Esophagus squamous epithelium (tissue), 5 donors: ENCODE measurements at places on chromosomes 2 and 18.

DNA sequence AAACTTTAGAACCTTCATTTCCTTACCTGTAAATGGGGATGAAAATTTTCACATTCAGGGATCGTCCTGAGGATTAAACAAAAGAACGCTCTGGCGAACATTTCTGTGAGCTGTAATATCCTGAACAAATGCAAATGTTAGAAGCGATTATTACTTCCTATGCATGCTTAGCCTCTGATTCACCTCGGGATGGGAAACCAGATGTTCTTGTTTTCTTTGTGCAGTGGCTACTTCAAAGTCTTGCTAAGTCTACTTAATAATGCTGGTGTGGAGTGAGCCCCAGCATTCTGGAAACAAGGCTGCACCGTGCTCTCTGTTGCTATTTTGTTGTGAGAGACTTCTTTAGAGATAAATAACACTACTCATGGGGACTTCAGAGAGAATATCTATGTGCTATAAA lies 119.1 kb upstream of the PELI1 start:
- DNase-seq = no peak

DNA sequence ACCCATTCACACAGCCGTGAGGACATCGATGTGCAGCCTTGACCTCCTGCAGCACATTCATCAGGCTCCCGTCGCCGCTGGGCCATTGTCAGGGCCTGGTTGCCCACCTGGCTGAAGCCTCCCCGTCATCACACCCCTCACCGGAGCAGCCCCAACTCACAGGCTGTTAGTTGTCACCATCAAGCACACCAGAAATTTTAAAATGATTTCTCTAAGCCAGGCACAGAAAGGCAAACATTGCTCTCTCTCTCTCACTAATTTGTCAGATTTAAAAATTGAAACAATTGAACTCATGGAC lies 167.1 kb downstream of the RTP5 start:
- no peak for DNase-seq

DNA sequence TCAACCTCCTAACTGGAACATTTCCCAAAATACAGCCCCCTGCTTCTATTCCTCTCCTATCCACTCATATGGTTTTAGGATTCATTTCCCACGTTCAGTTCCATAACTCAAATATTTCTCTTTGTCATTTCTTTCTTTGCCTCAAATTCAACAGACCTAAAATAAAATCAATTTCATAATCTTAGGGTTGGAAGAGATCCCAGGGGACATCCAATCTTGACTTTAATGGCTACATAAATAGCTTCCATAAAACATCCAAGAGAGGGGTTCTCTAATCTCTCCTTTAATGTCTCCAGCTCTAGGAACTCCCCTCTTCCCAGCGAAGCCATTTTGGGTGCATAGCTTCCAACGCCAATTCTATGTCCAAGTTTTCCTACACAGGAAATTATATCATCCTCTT lies 33.8 kb downstream of the RBKS start:
- no peak for DNase-seq

- no peak for DNase-seq
Observed at GRCh38 chr18:12995952-12996477, 4.9 kb downstream of the CEP192 start.
